ENCODE measurements at places on chromosomes 7 and 10.

GRCh38 chr7:104241538-104242209, 33.9 kb upstream of the ORC5 start:
- DNase-seq: no peak

- no peak for DNase-seq
Measured at GRCh38 chr7:6238309-6238925, 34.0 kb downstream of the CYTH3 start.

DNA sequence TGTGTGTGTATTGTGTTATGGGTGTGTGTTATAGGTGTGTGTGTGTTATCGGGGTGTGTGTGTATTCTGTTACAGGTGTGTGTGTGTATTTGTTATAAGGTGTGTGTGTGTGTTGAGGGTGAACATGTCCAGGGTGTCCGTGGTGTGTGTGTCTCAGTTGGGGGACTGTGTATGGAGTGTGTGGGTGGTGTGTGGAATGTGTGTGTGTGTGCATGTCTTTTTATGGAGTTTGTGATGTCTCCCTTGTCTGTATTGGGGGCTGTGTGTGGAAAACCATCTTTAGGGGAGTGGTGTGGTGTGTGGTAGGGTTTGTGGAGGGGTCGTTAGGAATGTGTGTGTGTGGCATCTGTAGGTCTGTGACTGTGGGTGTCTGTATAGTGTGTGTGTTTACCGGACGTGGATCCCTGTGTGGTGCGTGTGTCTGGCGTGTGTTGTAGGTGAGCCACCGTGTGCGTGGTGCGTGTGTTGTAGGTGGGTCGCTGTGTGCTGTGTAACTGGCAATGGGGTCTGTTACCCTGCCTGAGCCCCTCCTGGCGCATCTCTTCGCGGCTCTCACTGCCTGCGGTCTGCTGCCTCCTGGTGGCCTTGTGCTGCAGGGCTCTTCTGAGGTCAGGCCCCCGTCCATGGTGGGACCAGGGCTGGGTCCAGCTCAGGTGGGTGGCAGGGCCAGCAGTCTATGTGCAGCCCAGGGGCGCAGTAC, 61.7 kb downstream of the PALD1 start:
- DNase-seq: no peak

GRCh38 chr10:26509307-26509706, 71.2 kb downstream of the APBB1IP start:
- no peak for DNase-seq

- no peak for DNase-seq
Measured at GRCh38 chr7:26815426-26815825, 49.0 kb downstream of the SKAP2 start.

- no peak for DNase-seq
Measured at GRCh38 chr7:120421151-120421651, 148.2 kb downstream of the KCND2 start.

- no peak for DNase-seq
Measured at GRCh38 chr7:1700536-1701333, 30.7 kb downstream of the ELFN1 start.

DNA sequence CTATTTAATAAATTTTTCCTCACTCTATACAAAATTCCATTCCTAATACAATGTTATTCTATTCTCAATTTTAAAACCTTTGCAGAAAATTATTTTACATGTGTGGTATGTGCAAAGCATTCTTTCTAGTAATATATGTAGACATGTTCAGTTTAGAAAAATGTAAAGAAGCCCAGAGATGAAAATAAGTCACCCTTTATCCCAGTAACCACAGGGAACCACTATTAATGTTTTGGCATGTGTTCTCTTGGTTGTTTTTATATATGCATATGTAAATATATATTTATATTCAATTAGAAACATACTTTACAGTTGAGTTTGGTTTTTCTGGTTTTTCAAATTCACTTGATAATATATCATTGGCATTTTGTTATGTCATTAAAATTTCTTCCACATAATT, 14.8 kb upstream of the GLCCI1 start:
- DNase-seq: no peak

GRCh38 chr7:125773113-125773785, 843.6 kb upstream of the POT1 start:
- DNase-seq: no peak

GRCh38 chr7:157538321-157538720, 201.5 kb downstream of the DNAJB6 start:
- no peak for DNase-seq

DNA sequence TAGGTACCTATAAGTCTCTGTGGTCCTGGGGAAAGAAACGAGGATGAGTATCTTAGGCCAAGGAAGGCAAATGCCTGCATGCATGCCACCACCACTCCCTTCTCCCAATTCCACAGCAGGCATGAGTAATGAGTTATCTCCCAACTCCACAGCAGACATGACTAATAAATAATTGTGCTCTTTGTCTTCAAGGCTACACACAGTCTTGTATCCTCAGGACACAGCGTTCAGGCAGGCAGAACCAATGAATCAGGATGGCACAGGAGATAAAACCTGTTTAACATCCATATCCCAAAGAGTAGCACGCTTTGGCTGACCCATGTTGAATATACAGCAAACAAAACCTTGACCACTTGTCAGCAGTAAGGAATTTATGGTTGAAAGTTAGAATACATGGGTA, 229.7 kb upstream of the NFE2L3 start:
- DNase-seq: no peak
